Left forelimb (tissue), 1 donor: ENCODE measurements at places on chromosomes 3 and 15.

GRCh38 chr3:17234382-17234781 lies 349.6 kb downstream of the PLCL2 start:
- DNase-seq: no peak

GRCh38 chr3:13884851-13885703 lies 5.2 kb upstream of the WNT7A start:
- no peak for DNase-seq

DNA sequence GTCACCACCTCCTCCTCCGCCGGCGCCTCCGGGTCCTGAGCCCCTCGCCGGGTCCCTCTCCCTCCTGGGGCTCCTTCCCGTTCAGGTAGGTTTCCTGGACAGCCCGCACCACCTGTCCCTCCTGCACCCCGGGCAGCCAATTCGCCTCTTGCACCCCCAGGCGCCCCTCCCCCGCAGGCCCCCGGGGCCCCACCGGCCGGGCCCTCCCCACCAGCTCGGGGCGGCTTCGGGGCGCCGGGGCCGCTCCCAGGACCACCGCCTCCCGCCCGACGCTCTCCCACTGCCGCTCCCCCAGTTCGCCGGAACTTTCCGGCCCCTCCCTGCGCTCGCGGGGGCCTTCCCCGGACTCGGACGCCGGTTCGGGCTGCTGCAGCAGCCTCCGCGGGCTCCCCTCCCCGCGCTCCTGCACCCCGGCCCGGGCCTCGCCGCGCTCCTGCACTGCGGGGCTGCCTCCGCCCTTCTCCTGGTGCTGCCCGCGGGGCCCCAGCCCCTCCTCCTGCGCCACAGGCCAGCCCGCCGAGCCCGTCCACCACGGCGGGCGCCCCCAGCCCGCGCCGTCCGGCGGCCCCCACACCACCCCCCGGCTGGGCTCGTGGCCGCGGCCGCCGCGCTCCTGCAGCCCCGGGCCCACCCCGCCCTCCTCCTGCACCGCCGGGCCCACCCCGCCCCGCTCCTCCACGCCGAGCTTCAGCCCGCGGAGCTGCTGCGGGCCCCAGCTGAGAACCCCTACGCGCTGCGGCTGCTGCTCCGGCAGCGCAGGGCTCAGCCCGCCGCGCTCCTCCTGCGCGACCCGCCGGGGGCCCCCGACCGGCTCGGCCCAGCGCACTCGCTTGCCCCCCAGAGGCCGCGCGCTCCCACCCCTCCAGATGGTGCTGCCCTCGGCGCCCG lies 587 bp upstream of the TNK2 start:
- DNase-seq: no peak

GRCh38 chr3:45817831-45818522 lies 21.6 kb upstream of the SLC6A20 start:
- DNase-seq: no peak

DNA sequence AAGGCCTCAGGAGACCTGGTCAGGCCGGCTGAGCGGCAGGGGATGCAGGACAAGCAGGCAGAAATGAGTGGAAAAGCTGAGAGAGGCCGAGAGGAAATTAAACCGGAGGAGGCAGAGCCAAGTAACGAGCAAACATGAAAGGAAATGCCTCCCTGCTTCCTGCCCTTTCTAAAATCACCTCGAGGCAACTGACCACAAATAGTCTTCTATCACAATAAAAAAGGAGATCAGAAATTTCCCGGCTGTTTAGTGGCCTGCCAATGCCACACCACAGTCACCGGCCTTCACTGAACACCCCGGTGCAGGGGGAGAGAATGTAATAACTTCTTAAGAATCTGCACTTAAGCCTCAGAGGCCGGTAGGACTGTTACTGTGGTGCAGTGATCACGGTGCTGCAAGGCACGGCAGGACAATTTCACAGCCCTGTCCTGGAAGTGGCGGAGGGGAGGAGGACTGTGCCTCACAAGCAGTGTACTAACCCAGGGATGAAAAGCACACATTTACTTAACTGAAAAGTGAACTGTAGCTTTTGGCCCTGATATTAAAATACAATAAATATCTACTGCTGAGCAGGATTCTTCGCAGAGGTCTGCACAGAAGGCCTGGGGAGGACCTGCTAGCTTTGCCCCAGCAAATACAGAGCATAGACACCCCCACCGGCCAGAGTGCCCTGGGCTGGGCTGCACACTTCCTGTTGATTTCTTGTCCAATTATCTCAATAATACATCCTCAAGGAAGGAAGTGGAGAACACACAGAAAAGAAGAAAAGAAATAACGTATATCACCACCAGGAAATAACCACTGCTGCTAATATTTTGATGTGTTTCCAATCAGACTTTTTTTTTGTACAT lies 183.5 kb upstream of the NSMCE3 start:
- DNase-seq: no peak

DNA sequence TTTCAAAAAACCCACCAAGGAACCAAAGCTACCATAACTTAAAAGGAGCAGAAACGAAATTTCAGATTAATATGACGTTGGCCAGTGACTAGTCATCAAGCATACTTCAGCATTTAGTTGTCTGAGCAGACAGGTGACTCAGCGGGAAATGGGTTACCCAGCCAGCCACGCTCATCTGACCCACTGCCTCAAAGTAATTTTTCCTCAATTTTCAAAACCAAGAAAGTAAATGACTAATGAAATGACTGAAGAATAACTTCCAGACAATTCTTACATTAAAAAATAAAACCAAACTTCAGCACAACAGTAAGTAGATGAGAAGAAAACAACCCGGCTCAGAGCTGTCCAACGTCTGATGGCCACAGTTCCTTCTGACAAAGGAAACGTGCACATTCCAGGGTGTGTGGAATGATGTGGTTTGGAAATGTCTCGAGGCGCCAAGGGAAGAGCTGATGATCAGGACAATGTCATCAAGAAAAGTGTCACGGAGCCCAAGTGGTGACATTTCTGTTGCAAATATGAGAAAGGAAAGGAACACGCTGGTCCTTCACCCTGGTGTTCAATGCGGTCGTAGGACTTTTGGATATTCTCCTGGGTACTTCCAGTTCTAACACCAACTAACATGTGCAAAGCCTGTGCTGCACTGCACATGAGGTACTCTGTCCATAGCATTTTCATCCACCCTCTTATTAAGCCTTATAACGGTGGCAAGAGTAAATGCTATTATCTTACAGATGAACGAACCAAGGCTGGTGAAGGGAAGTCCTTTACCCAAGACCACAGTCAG lies 79.1 kb downstream of the FOXP1 start:
- peak; percentile 28 for DNase-seq

GRCh38 chr15:48233246-48233645 lies 27.1 kb downstream of the SLC12A1 start:
- DNase-seq: no peak

- DNase-seq: peak; percentile 18
Measured at GRCh38 chr3:126121632-126122031, 37.7 kb upstream of the SLC41A3 start.

- DNase-seq: peak; percentile 87
Measured at GRCh38 chr3:48435774-48436476, 4.0 kb downstream of the CCDC51 start.

GRCh38 chr15:69755551-69756310 lies 303.1 kb downstream of the RPLP1 start:
- no peak for DNase-seq

GRCh38 chr3:68996356-68996995 lies 17.0 kb downstream of the EOGT start:
- DNase-seq: no peak

- DNase-seq: no peak
Measured at GRCh38 chr15:51936105-51936478, 35.5 kb downstream of the LEO1 start.

DNA sequence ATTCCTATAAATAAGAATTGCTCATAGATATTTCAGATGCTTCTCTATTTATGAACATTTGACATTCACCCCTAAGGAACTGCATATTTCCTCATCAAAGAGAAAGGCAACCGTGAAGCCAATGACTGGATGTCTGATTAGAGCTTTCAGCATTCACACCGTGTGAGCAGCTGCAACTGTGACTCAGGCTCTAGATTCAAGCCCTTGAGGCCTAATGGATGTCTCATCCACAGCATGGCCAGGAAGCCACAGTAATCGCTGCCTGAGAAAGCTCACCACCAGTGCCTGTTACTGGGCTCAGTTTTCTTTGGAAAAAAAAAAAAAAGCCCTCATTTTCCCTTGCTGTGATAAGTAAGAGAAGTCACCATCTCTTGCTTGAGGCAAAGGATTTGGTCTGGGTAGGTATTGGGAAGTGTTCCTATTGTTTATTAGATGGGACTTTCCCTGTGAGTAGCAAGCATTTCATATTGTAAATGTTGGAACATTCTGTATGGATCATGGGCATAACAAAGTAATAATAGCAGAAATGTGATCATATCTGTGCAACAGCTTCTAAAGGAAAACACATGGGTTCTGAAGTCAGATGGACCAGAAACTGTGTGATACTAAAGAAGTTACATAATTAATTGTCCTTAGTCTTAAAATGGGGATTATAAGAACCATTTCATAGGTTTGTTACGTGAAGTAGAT lies 783.7 kb downstream of the AGBL1 start:
- DNase-seq: no peak

DNA sequence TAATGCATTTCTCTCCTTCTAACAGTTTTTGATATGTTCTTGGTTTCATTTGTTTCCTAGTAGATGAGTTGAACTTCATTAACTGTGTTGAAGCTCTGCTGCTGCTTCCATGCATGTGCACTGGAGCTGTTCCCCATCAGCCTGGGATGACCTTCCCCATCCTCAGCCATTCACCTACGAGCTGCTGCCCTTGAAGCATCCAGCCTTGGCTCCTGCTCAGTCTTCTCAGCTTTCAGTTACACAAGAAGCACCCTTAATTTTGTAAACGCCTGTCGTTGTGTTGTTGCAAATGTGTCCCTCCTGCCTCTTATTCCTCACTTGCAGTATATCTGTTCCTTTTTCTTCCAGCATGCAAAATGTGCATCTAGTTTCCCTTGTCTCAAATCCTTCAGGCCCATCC lies 8.5 kb upstream of the ZXDC start:
- no peak for DNase-seq

DNA sequence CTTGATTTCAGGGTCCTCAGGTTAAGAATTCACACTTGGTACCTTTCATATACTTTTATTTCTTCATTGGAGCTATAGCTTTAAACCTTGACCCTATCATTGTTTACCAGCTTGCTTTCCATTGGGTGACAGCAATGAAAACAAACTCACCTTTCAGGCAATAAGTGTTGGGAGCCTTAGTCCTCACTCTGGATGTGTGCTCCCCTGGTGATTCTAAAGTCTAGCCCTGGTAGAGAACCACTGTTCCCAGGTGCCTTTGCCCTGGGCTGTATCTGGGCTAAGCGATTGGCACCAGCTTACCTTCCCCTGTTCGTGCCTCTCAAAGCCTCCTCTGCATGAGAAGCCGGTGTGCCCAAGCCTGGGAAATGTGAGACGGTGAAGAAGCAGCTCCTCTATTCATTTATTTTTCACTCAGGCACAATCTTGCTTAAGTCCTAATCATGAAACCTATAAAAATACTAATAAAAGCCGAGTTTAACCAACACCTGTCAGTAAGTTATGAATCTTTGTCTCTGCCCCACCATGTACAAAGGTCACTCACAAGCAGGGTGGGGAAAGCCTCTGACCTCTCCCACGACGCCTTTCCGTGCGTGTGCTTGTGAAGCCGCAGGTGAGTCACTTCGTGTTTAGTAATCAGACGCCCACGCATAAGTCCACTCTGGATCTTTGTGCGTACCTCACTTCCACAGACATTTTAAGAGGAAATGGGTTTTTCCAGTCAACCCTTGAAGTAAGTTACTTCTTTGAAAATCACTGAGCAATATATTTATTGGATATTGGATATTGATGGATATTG lies 12.8 kb upstream of the ARRDC4 start:
- no peak for DNase-seq

- DNase-seq: no peak
Measured at GRCh38 chr15:31387479-31388118, 61.0 kb downstream of the KLF13 start.

DNA sequence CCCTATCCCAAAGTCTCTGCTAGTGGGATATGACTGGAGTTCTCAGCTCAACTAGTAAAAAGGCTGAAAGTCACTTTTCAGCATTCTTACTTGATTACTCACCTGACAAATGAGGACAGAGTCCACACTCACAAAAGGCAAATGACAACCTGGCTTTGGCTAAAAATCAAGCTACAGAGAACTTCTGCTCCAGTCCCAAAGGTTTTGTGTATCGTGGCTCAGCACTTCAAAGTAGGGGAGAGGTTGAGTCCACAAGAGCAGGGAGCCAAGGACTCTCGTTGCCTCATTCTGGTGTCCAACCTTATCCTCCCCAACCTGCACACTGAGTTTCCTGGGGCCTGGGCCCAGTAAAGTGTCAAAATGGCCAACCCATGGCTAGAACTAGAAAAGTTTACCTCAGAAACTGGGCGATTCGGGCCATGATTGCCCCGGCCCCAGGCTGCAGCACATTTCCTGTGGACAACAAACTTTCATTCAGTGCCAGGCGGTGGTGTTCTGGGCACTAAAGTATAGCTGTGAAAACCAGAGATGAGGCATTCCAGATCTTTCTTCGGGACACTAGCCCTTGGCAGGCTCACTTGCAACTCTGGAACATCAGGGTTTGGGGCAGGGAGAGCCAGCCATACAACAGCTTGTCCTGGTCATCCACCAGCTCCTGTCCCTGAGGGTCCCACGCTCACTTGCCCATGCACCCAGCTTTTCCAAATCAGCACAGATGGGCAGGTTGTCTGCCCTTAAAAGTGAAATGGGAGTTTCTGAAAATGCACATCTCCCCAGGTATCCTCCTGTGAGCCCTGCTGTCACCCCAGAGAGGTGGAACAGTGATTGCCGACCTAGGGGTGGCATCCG lies 3.1 kb downstream of the ACAA1 start:
- peak; percentile 38 for DNase-seq

DNA sequence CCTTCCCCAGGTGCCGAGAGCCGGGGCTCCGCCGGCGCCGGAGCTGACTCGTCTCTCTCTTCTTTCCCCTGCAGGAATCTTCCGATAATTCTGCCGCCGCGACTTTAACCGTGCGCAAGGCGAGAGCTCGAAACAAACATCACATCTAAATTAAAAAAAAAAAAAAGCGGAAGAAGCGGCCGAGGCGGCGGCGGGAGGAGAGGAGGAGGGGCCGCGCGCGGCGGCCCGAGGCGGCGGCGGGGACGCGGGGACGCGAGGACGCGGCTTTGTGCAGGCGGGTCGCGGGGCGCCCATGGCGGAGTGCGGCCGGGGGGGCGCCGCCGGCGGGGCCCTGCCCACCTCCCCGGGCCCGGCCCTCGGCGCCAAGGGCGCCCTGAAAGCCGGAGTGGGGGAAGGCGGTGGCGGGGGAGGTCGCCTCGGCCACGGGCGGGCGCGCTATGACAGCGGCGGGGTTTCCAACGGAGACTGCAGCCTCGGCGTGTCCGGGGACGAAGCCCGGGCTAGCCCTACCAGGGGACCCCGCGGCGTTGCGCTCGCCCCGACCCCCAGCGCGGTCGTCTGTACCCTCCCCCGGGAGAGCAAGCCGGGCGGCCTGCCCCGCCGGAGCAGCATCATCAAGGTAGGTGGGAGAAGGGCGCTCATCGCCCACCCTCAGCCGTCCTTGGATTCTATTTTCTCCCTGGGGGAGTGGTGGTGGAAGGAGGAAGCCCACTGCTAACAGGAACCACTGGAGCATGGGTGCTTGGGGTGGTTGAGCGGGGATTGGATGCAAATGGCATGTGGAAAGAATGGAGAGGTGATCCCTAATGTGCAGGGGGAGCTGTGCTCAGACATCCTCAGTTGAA lies at the start of gene PLCL2:
Gene PLCL2 (plus strand): TSS at position 208 of the 845 bp plus-strand sequence. CDS start 85 bp downstream, at position 293.
- peak; percentile 75 for DNase-seq
